HFFc6 (cell line): ENCODE measurements at places on chromosomes 13 and 19.

DNA sequence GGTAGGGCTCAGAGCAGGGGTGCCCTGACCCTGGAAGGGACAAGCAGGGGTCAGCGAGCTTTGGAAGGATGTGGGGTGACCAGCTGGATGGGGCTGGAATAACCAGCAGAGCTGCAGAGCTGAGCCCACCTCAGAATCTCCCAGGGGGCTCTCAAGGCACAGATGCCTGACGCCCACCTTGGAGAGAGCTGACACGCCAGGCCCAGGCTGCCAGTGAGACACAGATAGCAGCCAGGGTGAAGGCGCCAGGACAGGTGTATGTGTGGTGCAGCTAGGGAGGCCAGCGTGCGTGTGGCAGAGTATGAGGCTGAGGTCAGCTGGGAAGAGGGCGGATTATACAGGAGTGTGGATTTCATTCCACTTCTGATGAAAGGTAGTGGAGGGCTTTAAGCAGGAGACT is 8.9 kb downstream of the AP1M1 start:
- no peak overlapping the region for H3K4me3 ChIP-seq
- peaks cover 54% of the 10 kb centered on the region for H3K36me3 ChIP-seq
- H3K27ac ChIP-seq = peak overlapping the region; percentile 28
- DNase-seq = no peak
- H3K27me3 ChIP-seq = peaks cover 4% of the 10 kb centered on the region

DNA sequence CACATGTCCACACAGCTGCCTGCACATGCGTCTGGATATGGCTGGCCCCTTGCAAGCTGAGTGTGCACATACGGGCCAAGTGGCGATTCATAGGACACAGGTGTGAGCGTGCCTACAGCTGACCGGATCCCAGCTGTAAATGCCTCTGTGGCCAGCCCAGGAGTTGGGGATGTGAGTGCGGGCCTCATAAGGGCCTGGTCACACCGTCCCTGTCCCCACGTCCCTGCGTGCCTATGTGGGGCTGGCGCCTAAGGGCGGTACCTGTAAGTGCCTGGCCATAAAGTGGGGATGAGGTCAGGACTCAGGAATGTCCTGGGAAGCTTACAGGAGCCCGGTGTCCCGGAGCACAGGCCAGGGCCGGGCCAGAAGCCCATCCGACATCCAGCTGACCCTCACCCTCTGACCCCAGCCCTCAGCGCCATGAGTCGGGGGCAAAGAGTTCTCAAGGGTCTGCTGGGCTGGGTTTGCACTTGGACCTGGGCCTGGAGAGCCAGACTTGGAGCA is 1.3 kb upstream of the ARHGAP45 start:
- H3K27ac ChIP-seq = no peak overlapping the region
- peaks cover 13% of the 10 kb centered on the region for H3K27me3 ChIP-seq
- no peak overlapping the region for H3K4me3 ChIP-seq
- no peak for DNase-seq

DNA sequence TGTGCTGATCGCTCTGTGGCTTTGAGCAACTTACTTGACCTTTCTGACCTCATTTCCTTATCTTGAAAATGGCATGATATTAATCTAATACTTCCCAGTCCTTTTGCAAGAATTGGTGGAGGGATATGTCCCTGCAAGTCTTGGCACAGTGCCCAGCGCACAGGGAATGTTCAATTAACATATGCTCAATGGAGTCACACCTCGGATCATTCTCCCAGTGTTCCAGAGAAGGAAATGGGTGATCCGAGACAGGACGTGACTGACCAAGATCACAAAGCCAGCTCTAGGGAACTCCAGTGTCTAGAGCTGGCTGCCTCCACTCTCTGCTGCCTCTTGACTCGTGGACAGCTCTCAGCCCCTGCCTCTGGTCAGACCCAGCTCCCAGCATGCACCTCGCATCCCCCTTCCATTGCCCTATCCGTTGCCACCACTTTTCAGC is 3.6 kb downstream of the CDC42EP5 start:
- no peak overlapping the region for H3K4me3 ChIP-seq
- peaks cover 32% of the 10 kb centered on the region for H3K4me1 ChIP-seq
- peaks cover 14% of the 10 kb centered on the region for H3K36me3 ChIP-seq
- DNase-seq = no peak

- H3K4me1 ChIP-seq = peaks cover 5% of the 10 kb centered on the region; the same call in 1 of the 2 replicates
- peaks cover 8% of the 10 kb centered on the region; the same call in 1 of the 2 replicates for H3K27me3 ChIP-seq
- H3K27ac ChIP-seq = no peak overlapping the region
- no peak overlapping the region; the same call in 1 of the 2 replicates for H3K4me3 ChIP-seq
These were observed 42.6 kb downstream of the CYP4F22 start for GRCh38 chr19:15550929-15551292.

- H3K4me1 ChIP-seq = no peaks in the 10 kb centered on the region
- DNase-seq = no peak
- H3K36me3 ChIP-seq = no peaks in the 10 kb centered on the region
- H3K4me3 ChIP-seq = no peak overlapping the region
- H3K27ac ChIP-seq = no peak overlapping the region
- H3K27me3 ChIP-seq = no peaks in the 10 kb centered on the region
These were observed 250.5 kb downstream of the TDRD3 start for GRCh38 chr13:60647547-60647946.

DNA sequence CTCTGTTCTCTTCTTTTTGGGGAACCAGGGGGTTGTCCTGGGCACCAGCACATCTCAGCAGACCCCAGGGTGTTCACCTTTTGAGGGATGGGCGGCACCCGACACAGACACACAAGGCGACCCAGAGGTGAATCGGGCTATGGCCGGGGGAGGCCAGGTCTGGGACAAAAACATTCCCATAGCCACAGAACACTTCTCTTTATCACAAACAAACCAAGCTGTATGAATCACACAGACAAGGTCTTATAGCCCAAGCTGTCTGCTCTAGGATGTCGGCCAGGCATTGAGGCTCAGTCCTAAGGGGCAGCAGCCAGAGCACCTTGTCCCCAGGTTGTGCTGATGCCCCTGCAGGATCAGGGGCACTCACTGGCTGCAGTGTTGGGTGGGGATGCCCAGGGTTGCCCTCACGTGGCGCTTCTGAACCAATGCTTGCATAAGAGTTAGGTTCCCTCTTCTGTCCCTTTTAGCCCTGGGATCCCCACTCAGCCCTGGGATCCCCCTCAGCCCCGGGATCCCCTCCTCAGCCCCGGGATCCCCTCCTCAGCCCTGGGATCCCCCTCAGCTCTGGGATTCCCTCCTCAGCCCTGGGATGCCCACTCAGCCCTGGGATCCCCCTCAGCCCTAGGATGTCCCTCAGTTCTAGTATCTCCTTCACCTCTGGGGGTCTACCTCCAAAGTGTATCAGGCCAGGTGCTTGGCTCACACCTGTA is 26.9 kb downstream of the MAU2 start:
- H3K4me3 ChIP-seq = no peak overlapping the region
- no peaks in the 10 kb centered on the region for H3K4me1 ChIP-seq
- H3K27me3 ChIP-seq = no peaks in the 10 kb centered on the region; the same call in 1 of the 2 replicates

- DNase-seq = no peak
- H3K27ac ChIP-seq = peak overlapping the region; percentile 42
- H3K4me3 ChIP-seq = peak overlapping the region; percentile 17; the same call in 1 of the 2 replicates
- H3K36me3 ChIP-seq = peaks cover 19% of the 10 kb centered on the region
These were observed 584.5 kb downstream of the SLITRK1 start for GRCh38 chr13:83297586-83298290.

DNA sequence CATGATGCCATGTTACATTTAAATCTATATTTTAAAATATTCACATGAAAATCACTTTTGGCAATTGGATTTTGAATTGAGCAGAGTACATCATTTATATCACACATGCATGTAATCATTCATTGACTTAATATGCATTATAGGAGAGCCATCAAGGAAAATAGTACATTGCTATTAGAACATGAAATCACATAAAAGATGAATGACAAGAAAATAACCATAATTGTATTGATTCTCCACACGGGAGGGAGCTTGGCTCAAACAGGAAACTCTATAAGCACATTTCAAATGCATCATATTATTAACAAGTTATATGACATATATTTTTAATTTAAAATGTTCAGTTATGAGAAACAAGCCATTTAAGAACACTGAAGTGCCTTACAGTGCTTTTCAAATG is 208.6 kb upstream of the PRR20A start:
- H3K4me1 ChIP-seq = no peaks in the 10 kb centered on the region
- no peaks in the 10 kb centered on the region for H3K27me3 ChIP-seq
- H3K36me3 ChIP-seq = peaks cover 4% of the 10 kb centered on the region; the same call in 1 of the 2 replicates
- no peak for DNase-seq
- no peak overlapping the region for H3K4me3 ChIP-seq

GRCh38 chr13:85498774-85499173 is 300.4 kb downstream of the SLITRK6 start:
- H3K4me3 ChIP-seq = no peak overlapping the region
- H3K27ac ChIP-seq = no peak overlapping the region
- H3K4me1 ChIP-seq = peaks cover 47% of the 10 kb centered on the region
- no peaks in the 10 kb centered on the region for H3K27me3 ChIP-seq
- no peak for DNase-seq

DNA sequence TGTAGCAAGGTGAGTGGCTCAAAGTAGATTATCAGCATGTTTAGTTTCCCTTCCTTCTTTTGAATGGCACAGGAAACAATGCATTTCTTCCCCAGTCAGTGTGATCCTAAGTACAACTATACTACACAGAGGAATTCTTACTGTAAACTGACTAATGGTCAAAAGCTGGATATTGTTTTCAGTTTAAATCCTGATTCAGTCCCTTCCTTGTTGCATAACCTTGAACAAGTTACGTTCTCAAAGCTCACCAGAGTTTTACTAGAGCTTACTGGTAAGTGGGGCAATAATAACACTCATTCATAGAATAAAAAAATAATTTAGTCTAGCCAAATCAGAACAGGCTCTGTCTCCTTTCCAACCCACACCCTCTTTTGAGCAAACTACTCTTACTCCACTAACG is 180.1 kb downstream of the POSTN start:
- DNase-seq = no peak
- H3K27ac ChIP-seq = no peak overlapping the region
- no peaks in the 10 kb centered on the region for H3K36me3 ChIP-seq
- H3K4me3 ChIP-seq = no peak overlapping the region
- H3K27me3 ChIP-seq = peaks cover 3% of the 10 kb centered on the region; the same call in 1 of the 2 replicates
- peaks cover 17% of the 10 kb centered on the region for H3K4me1 ChIP-seq

- H3K27ac ChIP-seq = no peak overlapping the region; the same call in 1 of the 2 replicates
- H3K4me3 ChIP-seq = no peak overlapping the region
- no peak for DNase-seq
- peaks cover 11% of the 10 kb centered on the region for H3K27me3 ChIP-seq
These were observed 114.3 kb upstream of the SERP2 start for GRCh38 chr13:44259045-44260027.

GRCh38 chr13:65943708-65944107 is 1286.4 kb downstream of the PCDH9 start:
- H3K27ac ChIP-seq = no peak overlapping the region
- peaks cover 22% of the 10 kb centered on the region for H3K4me1 ChIP-seq
- no peaks in the 10 kb centered on the region for H3K27me3 ChIP-seq
- no peak overlapping the region for H3K4me3 ChIP-seq

- peaks cover 2% of the 10 kb centered on the region; the same call in 1 of the 2 replicates for H3K27me3 ChIP-seq
- H3K4me3 ChIP-seq = no peak overlapping the region
- H3K36me3 ChIP-seq = peaks cover 76% of the 10 kb centered on the region
- peaks cover 15% of the 10 kb centered on the region for H3K4me1 ChIP-seq
These were observed 4.0 kb downstream of the ZNF586 start for GRCh38 chr19:57773488-57773887.

- no peaks in the 10 kb centered on the region; the same call in 1 of the 2 replicates for H3K27me3 ChIP-seq
- H3K27ac ChIP-seq = peak within 1 kb of the TSS; percentile 89
- H3K4me1 ChIP-seq = peaks cover 37% of the 10 kb centered on the region
- H3K4me3 ChIP-seq = peak within 1 kb of the TSS; percentile 92
- no peaks in the 10 kb centered on the region for H3K36me3 ChIP-seq
- peak; percentile 8 for DNase-seq
These were observed at the start of gene MARK4 for GRCh38 chr19:45250832-45251451. TSS of gene MARK4 (plus strand) at chr19:45251271. CDS start at chr19:45251589, 318 bp downstream.

DNA sequence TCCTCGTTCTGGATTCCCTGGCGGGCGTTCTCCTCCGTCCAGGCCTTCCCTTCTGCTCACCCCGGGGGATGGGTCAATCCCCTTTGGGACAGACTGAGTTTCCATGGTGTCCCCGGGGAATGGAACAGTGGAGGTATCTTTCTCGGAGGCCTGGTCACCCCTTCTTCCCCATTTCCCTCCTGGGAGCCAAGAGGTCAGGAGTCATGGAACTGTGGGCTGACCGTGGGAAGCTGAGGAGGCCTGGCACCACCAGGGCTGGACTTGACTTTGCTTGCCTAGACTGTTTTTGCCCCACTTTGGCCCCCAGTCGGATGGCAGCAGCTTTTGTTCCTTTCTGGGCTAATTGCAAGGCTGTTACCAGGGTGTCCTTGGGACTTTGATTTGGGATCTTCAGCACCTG is 2.0 kb downstream of the NACC1 start:
- H3K27me3 ChIP-seq = no peaks in the 10 kb centered on the region; the same call in 1 of the 2 replicates
- DNase-seq = no peak
- peak overlapping the region; percentile 89 for H3K4me3 ChIP-seq
- peak overlapping the region; percentile 91 for H3K27ac ChIP-seq
- H3K36me3 ChIP-seq = peaks cover 6% of the 10 kb centered on the region; the same call in 1 of the 2 replicates
- peaks cover 57% of the 10 kb centered on the region for H3K4me1 ChIP-seq

- H3K27me3 ChIP-seq = no peaks in the 10 kb centered on the region
- peak; percentile 84 for DNase-seq
- H3K27ac ChIP-seq = peak overlapping the region; percentile 90
- no peaks in the 10 kb centered on the region; the same call in 1 of the 2 replicates for H3K36me3 ChIP-seq
- H3K4me3 ChIP-seq = peak overlapping the region; percentile 46; the same call in 1 of the 2 replicates
These were observed 220.8 kb downstream of the COG6 start for GRCh38 chr13:39876258-39876657.

GRCh38 chr13:107847406-107847805 is 367.9 kb downstream of the LIG4 start:
- no peak overlapping the region for H3K4me3 ChIP-seq
- no peak for DNase-seq
- H3K36me3 ChIP-seq = no peaks in the 10 kb centered on the region; the same call in 1 of the 2 replicates
- H3K4me1 ChIP-seq = no peaks in the 10 kb centered on the region
- H3K27me3 ChIP-seq = no peaks in the 10 kb centered on the region

DNA sequence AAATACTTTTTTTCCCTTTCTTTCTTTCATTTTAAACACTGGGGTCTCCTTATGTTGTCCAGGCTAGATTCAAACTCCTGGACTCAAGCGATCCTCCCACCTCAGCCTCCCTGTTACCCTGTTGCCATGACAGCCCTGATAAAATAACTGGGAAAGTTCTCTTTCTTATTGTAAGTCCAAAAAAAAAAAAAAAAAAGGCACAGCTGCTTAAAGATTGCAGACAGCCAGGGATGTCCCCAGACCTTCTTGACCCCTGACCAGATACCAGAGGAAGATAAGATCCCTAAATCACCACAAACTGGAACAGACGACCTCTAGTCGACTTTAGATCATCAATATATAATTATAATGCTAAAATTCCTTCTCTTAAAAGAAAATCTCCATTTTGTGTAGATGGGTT is 1.1 kb upstream of the MVB12A start:
- no peaks in the 10 kb centered on the region for H3K36me3 ChIP-seq
- H3K4me3 ChIP-seq = peak overlapping the region; percentile 94
- peak overlapping the region; percentile 96 for H3K27ac ChIP-seq
- H3K27me3 ChIP-seq = peaks cover 3% of the 10 kb centered on the region
- H3K4me1 ChIP-seq = peaks cover 26% of the 10 kb centered on the region
